ENCODE measurements at places on chromosomes 12 and 14.
A peak's percentile ranks its signal among the peaks of the same experiment; 100 is the strongest.

DNA sequence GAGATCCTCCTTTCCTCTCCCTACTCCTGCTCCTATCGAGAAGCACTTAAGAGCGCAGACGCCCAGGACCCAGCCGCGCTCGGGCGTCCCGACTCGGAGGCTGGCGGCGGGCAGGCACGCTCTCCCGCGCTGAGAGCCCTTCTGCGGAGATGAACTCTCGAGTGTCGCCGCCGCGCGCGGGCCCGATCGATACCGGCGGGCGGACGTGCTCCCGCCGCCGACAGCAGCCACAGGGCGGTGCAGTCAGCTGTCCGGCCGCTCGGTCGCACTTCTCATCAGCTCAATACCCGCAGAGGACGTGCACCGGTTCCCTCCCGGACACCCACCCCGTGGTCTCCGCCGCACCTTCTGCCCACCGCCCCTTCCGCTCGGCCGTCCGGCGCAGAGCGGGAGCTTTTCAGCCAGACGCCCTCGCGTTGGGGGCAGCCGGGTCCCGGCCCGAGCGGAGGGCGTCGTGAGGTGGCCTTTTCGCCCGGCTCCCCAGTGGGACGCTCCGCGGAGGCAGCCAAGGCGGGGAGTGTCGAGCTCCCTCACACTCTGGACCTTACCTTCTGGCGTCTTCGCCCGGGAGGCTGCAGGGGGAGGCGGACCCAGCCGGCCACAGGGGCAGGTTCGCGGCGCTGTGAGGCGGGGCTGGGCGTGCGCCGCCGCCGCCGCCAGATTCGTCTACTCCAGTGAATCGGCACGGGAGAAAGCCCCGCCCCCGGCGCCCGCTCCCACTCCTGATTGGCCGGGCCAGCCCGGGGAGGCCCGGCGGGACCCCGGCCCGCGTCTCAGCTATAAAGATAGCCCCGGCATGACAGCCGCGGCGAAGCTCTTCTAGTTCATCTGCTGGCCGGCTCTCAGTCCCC is at the start of gene INSM2:
Gene INSM2, plus strand, starts transcription at position 808 of the 851 bp plus-strand sequence. CDS start 89 bp downstream, outside the sequence.
- peak; percentile 53 for DNase-seq

DNA sequence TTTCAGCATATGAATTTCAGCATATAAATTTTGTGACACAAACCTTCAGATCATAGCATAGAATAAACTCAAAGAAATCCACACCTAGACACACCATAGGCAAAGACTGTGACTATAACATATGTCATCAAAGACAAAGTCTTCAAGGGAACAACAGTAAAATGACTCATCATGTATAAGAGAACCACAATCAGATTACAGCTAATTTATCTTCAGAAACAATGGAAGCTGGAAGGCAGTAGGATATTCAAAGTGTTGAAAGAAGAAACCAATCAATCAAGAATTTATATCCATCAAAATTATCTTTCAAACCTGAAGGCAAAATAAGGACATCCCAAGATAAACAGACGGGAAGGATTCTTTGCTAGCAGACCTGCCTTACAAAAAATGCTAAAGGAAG is 29.0 kb downstream of the DLK1 start:
- no peak for DNase-seq

DNA sequence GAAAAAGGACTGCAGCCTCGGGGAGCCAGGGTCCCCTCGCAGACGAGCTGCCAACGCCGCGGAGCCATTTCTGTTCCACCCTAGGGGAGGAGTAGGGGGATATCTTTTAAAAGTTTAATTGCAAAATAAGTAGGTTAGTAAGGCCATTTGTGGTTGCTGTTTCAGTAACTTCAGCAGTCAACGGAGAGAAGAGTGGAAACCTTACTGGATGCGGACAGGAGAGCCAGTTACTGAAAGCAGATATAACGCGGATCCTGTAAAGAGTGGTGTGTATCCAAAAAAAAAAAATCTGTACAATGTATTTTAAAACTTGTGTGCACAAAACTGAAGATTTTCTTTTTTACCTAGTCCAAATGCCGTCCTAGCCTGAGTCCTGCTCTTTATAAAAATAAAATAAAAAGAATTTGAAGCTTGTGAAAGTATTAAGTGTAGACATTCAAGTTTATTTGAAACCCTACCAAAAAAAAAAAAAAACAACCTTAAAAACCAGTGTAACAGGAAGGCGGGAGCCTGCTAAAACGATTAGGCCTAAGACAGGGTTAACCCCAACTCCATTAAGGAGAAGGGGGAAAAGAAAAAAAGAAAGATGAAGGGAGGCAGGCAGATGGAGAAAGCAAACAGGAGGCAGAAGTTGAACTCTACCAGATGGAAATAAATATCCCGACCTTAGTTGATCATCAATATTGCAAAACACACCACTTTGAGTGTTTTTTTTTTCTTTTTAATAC is 1.0 kb upstream of the BTG1 start:
- DNase-seq = no peak

DNA sequence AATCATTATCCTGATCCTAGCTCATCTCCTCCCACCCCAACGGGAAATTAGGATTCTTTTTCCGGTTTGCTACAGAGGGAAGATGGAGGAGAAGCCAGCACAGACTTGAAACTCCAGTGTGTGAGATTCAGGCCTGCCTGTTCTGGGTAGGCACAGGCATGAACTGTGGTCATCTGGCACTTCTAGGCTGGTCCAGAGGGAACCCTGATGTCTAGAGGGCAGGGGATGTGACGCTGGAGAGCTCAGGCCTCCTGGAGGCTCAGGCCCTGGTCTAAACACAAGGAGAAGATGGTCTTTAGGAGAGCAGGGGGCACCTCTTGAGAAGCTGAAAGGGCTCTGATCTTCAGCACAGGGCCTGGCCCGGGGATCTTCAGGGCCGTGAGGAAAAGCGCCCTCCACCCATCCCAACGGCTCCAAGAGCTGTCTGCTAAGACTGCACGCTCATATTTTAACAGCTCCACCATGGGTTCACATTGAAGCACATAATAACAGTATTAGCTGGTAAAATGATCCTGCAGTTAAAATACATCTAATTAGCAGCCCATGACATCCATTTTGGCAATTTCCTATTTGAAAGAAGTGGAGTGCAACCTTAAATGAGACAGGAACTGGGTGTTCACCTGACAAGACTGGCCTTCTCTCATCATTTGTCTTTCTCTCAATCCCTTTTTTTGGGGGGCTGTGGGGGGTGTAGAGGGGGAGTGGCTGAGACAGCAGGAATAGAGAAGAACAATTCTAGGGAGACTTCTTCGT is 35.4 kb downstream of the BCL11B start:
- no peak for DNase-seq

- DNase-seq = no peak
Measured at GRCh38 chr12:105175397-105175990, 60.5 kb downstream of the APPL2 start.

DNA sequence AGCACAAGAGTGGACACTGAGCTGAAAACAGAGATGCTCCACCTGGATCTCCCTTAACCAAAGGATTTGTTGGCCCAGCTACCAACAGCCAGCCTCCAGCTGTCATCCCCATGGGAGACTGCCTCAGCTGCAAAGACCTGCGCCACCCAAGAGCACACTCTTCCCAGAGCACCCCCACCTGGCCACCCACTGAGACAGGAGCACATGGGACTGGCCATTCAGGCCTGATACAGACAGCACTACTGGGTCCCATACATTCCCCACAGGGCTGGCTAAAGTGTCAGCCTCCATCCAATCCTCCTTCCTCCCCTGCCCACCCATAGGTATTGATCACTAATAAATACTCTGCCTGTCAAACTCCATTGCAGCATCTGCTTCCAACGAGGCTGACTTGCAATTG is 241.5 kb downstream of the BCL11B start:
- DNase-seq = no peak

GRCh38 chr12:5396541-5396940 is 35.4 kb upstream of the NTF3 start:
- DNase-seq = no peak

DNA sequence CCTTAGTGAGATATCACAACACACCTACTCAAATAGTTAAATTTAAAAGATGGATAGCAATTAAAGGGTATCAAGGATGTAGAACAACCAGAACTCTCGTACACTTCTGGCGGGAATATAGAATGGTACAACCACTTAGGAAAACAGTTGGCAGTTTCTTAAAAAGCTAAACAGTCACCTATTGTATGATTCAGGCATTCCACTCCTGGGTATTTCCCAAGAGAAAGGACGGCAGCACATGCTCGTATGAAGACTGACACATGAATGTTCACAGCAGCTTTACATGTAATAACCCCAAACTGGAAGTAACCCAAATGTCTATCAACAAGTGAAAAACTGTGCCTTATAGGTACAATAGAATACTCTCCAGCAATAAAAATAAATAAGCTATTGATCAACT is 465.2 kb downstream of the VRK1 start:
- no peak for DNase-seq

DNA sequence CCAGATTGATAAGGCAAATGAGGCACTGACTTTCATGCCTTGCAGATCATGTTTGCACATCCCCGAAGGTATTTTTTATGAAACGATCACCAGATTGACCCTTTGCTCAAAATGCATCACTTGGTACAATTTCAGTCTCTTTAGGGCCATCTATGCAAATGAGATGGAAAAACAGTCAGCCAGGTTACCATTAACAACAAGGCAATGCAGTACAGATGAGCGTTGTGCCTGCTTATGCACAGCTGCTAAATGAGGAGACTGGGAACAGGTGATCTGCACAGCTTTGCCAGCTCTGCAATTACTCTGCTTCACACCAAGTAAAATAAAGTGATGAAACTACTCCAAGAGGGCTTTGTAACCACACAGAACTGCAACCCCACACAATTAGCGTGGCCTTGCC is 26.1 kb upstream of the PLEKHG7 start:
- DNase-seq = no peak

- no peak for DNase-seq
Measured at GRCh38 chr12:114703060-114703493, 19.1 kb upstream of the TBX3 start.

DNA sequence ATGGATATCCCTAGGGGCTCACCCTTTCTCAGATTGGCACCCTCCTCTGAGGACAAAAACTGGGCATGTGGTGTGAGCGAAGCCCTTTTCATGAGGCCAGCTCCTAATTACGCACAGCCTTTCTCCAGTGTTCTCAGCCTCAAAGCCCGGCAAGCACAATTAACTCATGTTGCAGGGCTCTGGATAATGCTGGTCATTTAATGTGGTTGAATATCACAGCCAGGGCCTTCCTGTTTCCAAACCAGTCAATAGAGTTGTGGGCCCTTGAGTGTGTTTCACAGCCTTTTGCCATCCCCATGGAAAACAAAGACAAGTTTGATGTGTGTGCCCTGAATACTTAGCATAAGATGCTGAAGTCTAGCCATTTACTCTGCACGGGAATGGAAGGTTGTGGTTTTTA is 114.2 kb upstream of the ARHGAP5 start:
- DNase-seq = no peak

Data from left colon (tissue), 2 donors.